Purkinje cell (primary cell): ENCODE measurements at places on chromosomes 1 and 21. TPM values are rescaled to one million over a fixed set of nuclear protein-coding genes. Genes with fewer than 3 reads are reported as not detected.

The KRTAP7-1 gene
- not detected in 2 replicates for polyA plus RNA-seq

The BCAS2 gene
- polyA plus RNA-seq = 265 and 288 TPM in 2 replicates

The MYOG gene
- not detected in 2 replicates for polyA plus RNA-seq

The LCE1D gene
- polyA plus RNA-seq = not detected in 2 replicates

The LYPLAL1 gene
- polyA plus RNA-seq = 168 and 179 TPM in 2 replicates

The PRDM16 gene
- polyA plus RNA-seq = not detected in 2 replicates

The ESPN gene
- 5.3 and 10.1 TPM in 2 replicates for polyA plus RNA-seq
